Stimulated activated CD4-positive, alpha-beta T cell treated with anti-CD3 and anti-CD28 coated beads, Interleukin-12 subunit alpha, Interleukin-12 subunit beta, amount 100 ng/mL, for 4 hours (primary cell): ENCODE measurements at places on chromosomes 13 and 19.

DNA sequence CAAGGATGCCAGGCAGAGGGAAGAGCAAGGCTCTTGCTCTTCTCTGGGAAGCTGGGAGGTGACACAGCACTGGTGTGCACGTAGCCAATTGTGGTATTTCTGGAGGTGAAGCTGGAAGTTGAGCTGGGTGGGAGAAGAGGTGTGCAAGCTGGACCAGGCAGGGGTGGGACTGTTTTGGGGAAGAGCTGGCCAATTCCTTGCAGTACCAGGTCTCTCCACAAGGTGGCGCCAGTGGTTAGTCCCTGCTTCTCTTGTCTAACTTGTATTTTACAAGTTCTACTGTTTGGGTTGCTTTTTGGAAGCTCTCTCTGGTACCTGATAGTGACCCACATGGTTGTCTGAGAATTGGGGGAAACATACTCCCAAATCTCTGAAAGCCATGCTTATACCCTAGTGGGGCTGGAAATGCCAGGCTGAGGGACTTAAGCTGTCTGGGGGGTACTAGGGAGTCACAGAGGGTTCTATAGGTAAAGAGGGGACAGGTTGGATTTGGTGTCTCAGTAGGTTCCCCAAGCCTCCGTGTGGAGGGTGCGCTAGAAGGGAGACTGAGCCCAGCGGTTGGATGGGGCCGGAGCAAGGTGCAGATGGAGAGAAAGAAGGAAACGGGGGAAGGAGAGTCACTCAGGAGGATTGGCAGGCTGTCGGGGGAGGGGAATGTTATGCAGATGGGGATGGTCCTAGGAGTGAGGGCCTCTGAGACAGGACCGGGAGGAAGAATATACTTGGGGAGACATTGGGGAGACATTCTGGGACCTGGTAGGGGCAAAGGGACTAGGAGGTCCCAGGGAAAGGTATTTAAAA is 3.0 kb downstream of the HPN start:
- peak; percentile 55 for DNase-seq

DNA sequence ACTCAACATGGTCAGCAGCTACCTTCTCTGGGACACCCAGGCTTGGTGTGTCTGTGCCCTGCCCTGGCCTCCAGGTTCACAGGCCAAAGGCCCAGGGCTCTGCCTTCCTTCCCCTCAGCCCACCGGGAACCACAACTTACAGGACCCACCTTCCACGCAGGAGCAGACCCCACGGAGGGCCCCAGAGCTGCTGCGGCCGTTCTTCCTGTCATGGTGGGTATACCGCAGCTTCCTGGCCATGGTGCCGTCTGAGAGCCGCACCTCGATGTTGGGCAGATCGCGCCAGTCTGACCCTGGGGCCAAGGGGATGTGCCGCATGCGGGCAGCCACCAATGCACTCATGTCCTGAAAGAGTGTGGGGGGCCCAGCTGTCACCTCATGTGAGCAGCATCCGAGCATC is 17.2 kb upstream of the EIF3G start:
- no peak for DNase-seq

- no peak for DNase-seq
Observed at GRCh38 chr19:51089786-51090185, 7.1 kb upstream of the KLK14 start.

- DNase-seq, result no peak
Observed at GRCh38 chr13:113497217-113497616, 6.7 kb upstream of the DCUN1D2 start.

DNA sequence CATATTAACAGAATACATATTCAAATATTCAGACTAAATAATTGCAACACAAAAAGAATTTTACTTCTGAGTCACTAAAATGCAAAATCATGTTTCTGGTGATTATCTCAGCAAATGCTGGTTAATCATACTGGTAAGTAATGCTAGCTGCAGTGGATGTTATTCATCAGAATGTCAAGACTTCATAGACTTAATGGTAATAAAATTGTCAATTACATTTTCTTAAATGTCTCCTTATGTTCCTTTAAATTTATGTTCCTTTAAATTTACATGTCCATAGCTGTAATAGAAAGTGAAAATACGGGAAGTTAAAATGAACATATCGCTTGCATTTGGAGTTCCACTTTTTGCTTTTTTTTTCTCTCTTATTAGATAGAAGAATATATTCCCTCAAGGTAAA is 853.0 kb downstream of the SLITRK6 start:
- DNase-seq, result no peak

DNA sequence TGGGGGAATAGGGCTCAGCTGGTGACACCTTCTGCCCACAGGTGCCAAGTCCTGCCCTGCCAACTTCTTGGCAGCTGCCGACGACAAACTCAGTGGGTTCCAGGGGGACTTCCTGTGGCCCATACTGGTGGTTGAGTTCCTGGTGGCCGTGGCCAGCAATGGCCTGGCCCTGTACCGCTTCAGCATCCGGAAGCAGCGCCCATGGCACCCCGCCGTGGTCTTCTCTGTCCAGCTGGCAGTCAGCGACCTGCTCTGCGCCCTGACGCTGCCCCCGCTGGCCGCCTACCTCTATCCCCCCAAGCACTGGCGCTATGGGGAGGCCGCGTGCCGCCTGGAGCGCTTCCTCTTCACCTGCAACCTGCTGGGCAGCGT is 2.1 kb downstream of the P2RY11 start:
- peak; percentile 51 for DNase-seq

DNA sequence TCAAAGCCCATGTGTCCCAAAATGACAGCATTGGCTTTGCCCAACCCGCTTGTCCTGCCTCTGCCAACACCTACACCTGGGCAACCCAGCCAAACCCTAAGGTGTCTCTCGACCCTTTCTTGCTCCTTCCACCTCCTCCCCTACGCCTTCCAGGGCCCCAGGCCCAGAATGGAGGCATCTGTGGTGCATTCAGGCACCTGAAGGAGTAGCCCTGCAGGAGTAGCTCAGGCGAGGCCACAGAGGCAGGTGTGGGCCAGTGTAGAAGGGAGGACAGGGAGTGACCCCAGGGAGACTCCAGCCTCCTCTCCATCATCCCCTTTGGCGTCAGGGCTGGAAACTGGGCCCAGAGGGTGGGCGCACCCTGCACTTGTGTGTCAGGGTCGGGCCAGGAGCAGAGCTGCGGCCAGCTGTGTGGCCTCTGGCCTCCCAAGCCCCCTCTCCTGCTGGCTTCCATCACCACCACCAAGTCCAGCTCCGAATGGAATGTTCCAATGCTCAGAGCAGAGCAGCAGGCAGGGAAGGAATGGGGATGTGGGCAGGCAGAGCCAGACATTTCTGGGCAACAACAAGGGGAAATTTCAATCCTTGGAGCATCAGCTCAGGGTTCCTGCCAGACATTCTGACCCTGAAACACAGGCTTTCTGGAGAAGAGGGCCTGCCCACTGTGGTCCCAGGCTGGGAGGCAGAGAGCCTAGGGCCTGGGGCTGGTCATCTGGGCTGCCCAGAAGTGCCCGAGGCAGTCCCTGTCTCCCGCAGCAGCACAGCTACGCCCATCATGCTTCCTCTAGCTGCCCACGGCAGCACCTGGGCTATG is 16.4 kb downstream of the PLEKHF1 start:
- DNase-seq, result no peak

GRCh38 chr19:7349231-7349591 is 474 bp downstream of the ARHGEF18 start:
- DNase-seq, result no peak
